ENCODE measurements at places on chromosomes 12 and 14. TPM values are rescaled to one million over a fixed set of nuclear protein-coding genes. Genes with fewer than 3 reads are reported as not detected.

ARHGAP9 gene
- total RNA-seq: not detected

CD63 gene
- 2,880 TPM for total RNA-seq

IL26 gene
- total RNA-seq: not detected

OAS3 gene
- 5.8 TPM for total RNA-seq

OR6C1 gene
- total RNA-seq: not detected

RESF1 gene
- total RNA-seq: 26.6 TPM

BDKRB1 gene
- 9.7 TPM for total RNA-seq

PTHLH gene
- total RNA-seq: 0.83 TPM

MYF6 gene
- not detected for total RNA-seq

CBLN3 gene
- total RNA-seq: 11.4 TPM

KRT80 gene
- not detected for total RNA-seq

OR4E1 gene
- total RNA-seq: not detected

KRT4 gene
- total RNA-seq: not detected

PPFIA2 gene
- 2.0 TPM for total RNA-seq

GYS2 gene
- not detected for total RNA-seq

CCDC197 gene
- not detected for total RNA-seq
